B cell (primary cell): ENCODE measurements at places on chromosomes 11 and 22. TPM values are rescaled to one million over a fixed set of nuclear protein-coding genes. Genes with fewer than 3 reads are reported as not detected.

GRCh38 chr11:81852896-81853295 is 880.8 kb downstream of the FAM181B start:
- no peak for DNase-seq

Gene A4GALT
- polyA plus RNA-seq: 0.09 TPM in 1 of 2 replicates, not detected in the other

- no peak for DNase-seq
Observed at GRCh38 chr11:95101935-95102334, 12.3 kb downstream of the ENDOD1 start.

Gene FGF4
- polyA plus RNA-seq: not detected in 2 replicates

- no peak for DNase-seq
Observed at GRCh38 chr22:24323233-24323632, 52.6 kb downstream of the SPECC1L start.

GRCh38 chr22:19039796-19040280 is 82.4 kb downstream of the DGCR2 start:
- no peak for DNase-seq

Gene GDPD4
- polyA plus RNA-seq: not detected in 2 replicates

GRCh38 chr11:58801974-58802545 is 42.4 kb downstream of the GLYATL2 start:
- no peak for DNase-seq

Gene UCP3
- polyA plus RNA-seq: 6.3 and 8.9 TPM in 2 replicates

GRCh38 chr11:68040101-68040956 is 1.5 kb downstream of the TCIRG1 start:
- DNase-seq: peak; percentile 87
